Cerebellar cortex (tissue), 1 donor: ENCODE measurements at places on chromosomes 6 and 20.

- DNase-seq, result no peak
Measured at GRCh38 chr6:20698675-20699074, 164.4 kb downstream of the CDKAL1 start.

DNA sequence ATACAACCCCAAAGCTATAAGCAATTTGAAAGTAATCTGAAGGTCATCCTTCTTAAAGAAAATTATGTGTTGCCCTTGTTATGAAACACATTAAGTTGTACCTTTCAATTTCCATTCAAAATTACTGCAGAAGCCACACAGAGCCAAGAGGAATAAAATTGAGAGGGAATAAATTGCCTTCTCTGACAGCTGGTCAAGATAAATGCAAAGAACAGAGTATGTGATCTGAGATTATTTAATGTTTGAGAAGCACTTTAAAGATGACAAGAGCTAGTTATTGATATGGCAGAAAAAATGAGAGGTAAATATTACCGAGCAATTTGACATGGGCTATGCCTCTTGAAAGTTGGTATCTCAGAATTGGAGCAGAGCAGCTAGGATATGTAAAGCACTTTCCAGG, 61.6 kb downstream of the TRDN start:
- no peak for DNase-seq

DNA sequence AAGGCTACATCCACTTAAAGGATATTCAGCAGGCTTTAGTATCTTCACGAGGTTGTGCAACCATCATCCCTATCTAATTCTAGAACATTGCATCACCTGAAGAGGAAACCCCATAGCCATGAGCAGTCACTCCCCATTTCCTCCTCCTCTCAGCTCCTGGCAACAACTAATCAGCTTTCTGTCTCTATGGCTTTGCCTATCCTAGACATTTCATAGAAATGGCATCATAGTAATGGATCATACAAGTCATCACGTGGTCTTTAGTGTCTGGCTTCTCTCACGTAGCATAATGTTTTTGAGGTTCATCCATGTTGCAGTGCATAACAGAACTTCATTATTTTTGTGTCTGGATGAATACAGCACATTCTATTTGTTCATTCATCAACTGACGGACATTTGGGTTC, 20.5 kb downstream of the SNAI1 start:
- no peak for DNase-seq

- DNase-seq, result no peak
Measured at GRCh38 chr6:144279484-144280150, 5.5 kb upstream of the UTRN start.

DNA sequence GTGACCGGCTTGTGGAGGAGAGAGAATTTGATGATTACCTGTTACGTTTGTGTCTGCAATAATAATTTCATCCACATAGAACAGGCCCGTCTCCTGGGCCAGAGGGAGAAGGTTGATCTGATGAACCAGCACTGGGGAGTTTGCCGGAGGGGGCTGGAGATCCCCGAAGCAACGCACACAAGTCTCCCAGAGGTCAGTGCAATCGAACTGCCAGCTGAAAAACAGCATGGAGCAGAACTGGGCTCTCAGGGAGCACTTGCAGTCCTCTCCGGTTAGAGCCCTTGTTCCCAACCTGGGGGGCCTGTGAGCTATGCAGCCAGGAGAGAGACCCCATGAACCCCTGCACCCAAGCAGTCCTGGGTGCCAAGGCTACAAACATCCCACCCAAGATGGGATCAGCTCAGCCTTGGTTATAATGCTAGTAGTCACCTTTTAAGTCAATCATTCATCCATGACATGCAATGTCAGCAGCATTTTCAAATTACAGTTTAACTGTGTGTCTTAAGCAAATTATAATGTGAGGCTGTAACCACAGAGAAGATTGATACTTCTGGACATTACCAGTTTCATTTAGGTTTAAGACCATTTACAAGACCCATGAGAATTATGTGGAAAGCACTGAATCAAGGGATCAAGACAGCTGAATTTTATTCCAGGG, 34.2 kb downstream of the PKHD1 start:
- no peak for DNase-seq

- DNase-seq, result peak; percentile 96
Measured at GRCh38 chr6:12060780-12061609, 48.9 kb downstream of the HIVEP1 start.

DNA sequence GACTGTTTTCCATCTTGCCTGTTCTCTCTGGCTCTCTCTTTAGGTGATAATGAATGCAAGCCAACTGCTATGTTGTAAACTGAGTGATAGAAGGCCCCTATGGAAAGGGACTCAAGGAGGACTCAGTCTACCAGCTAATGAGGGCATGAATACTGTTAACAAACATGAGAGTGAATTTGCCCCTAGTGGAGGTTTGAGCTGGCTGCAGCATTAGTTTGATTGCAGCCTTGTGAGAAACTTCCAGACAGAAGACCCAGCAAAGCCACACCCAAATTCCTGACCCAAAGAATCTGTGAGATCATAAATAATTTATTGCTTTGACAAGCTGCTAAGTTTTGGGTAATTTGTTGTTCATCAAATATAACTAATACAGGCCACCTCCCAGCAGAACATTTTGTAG, 50.0 kb upstream of the PLCB1 start:
- no peak for DNase-seq

- DNase-seq, result no peak
Measured at GRCh38 chr6:121767211-121767610, 331.8 kb downstream of the GJA1 start.

DNA sequence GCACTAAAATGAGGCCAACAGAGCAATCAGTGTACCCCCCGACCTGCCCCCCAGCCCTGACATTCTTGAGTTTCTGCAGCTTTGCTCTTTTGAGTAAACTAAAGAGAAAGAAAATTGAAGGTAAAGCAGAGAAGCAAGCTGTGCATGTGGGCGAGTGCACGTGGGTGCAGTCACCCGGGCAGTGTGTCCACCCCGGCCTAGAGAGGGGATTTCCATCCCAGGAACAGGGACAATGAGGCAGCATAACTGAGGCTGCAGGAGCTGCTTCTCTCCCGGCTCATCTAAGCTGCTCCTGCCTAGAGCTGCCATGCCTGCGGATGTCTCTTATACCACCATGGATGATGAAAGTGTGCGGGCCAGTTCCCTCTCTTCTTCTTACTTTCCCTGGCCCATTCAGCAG, 16.8 kb downstream of the CASS4 start:
- no peak for DNase-seq

GRCh38 chr6:135606392-135606791, 108.9 kb upstream of the AHI1 start:
- no peak for DNase-seq

- DNase-seq, result no peak
Measured at GRCh38 chr20:14235355-14235754, 102.1 kb downstream of the FLRT3 start.

DNA sequence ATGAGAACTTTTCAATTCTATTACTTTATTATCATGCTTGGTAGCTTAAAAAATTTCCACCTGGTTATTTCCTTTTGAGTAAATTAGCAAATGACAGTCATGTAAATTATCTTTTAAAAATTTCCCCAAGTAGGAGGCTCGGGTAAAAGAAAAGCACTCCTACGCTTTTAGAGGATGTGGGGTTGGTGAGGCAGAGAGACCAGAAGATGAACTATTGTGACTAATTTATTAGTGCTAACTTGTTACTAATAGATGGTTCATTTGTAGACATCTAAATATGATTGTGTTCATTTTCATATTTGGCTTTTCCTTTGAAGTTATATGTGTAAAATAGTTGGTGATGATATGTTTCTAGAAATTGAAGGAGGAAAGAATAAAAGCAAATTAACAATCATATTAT, 27.0 kb downstream of the ZNF292 start:
- no peak for DNase-seq

- no peak for DNase-seq
Measured at GRCh38 chr6:40854592-40854991, 184.4 kb downstream of the UNC5CL start.

DNA sequence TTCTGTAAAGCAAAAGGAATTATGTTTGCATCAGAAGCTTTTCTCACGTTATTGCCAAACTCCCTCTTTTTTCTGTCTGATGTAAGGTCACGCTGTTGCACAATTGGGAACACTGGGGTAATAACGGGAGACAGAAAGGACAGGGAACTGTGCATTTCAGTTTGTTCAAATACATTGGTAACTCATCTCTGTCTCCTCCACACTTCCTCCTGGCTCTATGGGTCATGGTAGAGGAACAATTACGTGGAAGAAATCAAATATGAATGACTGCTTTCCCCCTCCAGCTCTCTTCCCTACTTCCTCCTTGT, 132.2 kb upstream of the TNFAIP3 start:
- no peak for DNase-seq

DNA sequence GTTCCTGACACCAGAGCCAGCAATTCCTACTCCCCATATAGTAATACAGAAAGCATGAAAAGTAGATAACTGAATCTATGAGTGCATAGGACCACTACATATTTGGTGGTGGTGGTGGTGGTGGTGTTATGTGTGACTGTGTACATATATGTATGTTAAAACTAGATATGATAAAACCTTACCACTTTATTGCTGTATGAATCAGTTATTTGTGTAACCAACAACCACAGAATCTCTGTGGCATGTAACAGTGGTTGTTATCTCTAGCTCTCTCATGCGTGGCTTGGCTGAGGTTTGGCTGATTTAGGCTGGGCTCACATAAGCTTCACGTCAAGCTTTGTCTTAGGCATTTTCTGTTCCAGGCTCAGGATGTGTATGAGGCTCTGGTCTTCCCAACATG, 55.7 kb downstream of the PLCB1 start:
- no peak for DNase-seq

GRCh38 chr6:44664716-44665115, 277.2 kb downstream of the CDC5L start:
- DNase-seq, result no peak

GRCh38 chr20:52859156-52859876, 112.8 kb upstream of the TSHZ2 start:
- DNase-seq, result no peak

- DNase-seq, result no peak
Measured at GRCh38 chr6:133187657-133188453, 53.3 kb upstream of the EYA4 start.

DNA sequence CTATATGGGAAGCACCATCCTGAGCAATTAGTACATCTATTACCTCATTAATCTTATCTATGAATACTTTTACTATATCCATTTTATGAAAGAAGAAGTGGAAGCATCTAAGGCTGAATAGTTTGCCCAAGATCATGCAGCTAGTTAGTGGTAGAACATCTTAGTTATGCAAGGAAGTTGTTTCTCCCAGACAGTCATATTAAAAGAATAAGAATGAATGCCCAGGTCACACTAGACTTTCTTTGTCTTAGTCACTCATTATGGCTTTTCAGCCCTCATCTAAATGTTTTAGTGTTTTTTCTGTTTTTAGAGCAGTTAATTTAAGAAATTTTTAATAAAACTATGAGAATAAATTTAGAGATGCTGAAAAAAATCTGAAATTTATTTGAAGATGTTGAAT, 517.5 kb downstream of the CDKAL1 start:
- no peak for DNase-seq

- no peak for DNase-seq
Measured at GRCh38 chr6:103522045-103522444, 1337.7 kb downstream of the HACE1 start.

DNA sequence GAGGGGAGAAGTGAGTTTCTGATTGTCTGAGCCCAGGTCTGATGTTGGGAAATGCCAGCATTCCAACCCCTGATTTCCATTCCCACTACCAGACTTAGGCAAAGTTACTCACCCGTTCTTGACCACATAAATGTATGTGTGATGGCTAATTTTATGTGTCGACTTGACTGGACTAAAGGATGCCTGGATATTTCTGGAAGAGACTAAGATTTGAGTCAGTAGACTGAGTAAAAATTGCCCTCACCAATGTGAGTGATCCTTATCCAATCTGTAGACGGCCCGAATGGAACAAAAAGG, 95.8 kb upstream of the TAB2 start:
- DNase-seq, result no peak

GRCh38 chr6:19906171-19906570, 69.0 kb downstream of the ID4 start:
- DNase-seq, result no peak

- DNase-seq, result no peak
Measured at GRCh38 chr20:47365023-47365764, 8.7 kb upstream of the ZMYND8 start.

- DNase-seq, result peak; percentile 64
Measured at GRCh38 chr6:13624871-13625288, 9.7 kb downstream of the NOL7 start.

GRCh38 chr6:149483334-149483725, 1.5 kb downstream of the ZC3H12D start:
- no peak for DNase-seq

DNA sequence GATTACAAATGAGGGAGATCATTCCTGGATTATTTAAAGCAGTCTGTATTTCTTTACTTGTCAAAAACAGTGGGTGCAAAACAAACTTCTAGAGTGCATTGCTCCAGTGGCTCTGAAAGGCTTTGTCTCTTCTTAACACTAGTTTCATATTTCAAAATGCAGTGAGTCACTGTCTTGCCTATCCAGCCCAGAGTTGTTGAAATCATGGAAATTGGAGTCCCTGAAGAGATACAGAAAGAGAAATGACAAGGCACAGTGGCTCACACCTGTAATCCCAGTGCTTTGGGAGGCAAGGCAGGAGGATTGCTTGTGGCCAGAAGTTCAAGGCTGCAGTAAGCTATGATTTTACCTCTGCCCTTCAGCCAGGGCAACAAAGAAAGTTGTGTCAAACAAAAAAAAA, 11.3 kb downstream of the SLC2A12 start:
- DNase-seq, result no peak

- no peak for DNase-seq
Measured at GRCh38 chr6:133590814-133591213, 298.1 kb upstream of the TCF21 start.

- DNase-seq, result no peak
Measured at GRCh38 chr20:14481863-14482262, 144.5 kb upstream of the FLRT3 start.

DNA sequence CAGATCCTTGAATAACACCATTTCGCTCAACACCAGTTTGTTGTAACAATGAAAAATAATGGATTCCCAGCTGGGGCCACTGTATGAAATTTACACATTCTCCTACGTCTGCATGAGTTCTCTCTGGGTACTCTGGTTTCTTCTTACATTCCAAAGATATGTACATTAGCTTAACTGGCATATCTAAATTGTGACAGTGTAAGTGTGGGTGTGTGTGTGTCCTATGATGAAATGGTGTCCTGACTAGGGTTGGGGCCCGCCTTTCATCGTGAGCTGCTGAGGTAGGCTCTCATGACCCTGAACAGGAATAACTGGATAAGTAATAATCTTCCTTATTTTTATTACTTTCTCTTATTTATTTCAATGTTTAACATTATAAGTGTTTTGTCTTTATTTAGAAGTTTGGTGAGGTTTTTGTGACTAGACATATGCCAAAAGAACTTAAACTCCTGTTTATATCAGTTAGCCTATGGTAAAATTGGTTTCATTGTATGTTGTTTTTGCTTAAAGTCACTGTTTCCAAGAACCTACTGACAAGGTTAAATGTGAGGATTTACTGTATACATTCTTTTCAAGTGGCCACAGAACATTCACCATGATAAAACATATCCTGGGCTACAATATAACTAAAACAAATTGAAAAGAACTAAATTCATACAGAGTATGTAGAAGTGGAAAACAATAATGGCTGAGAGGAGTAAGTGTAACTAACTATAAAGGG, 42.4 kb downstream of the RBL1 start:
- DNase-seq, result no peak
